ENCODE measurements at places on chromosomes 4 and X.

DNA sequence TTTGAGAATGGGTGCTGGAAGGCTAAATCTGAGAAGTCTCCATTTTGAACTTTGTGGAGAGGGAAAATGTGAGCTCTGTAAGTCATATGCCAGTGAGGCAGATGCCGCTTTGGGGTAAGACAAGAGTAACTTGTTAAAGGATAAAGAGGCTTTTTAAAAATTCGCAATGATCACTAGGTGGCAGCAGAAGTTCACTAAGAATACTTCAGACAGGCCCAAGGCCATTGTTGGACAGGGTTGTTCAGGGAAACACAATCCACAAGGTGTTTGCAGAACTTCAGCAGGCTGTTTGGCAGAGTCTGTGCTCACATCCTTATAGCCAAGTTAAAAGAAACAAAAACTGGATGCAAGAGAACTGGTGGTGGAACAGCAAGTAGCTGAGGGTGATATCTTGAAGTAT is 13.7 kb upstream of the PIGA start:
- DNase-seq, result peak; percentile 63

DNA sequence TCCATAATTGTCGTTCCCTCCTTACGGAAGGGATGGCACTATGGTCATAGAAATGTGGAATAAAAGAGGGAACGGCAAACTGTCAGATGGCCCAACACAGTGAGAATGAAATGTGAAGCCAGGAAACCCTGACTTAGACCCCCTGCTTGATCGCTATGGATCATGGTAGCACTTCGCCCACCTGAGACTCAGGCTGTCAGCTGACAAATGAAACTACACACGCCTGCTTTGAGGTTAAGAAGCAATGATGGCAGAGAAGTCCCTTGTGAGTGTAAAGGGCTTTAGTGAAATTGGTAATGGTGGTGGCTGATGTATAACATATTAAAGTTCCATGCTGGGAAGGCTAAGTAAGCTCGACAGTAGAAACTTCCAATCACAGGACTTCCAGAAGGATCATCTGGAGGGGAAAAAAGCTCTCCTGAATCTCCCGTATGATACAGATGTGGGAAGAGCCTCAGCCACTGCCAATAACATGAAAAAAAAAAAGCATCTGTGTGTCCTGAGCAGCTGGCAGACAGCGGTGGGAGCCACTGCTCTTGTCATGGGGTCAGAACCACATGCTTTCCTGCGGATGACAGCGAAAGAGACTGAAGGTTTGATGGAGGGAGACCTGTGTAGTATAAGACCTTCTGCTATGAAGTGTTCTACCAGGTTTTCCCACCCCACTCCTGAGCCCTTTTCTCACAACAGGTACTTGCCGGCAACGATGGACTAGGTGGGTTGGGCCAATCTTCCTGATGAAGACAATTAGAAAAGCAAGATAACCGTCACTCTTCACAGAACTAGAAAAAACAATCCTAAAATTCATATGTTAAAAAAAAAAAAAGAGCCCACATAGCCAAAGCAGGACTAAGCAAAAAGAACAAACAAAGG is 107.6 kb downstream of the AFAP1 start:
- no peak for DNase-seq

GRCh38 chr4:7857238-7857701 is 82.4 kb downstream of the AFAP1 start:
- no peak for DNase-seq

GRCh38 chrX:71671043-71671780 is 3.9 kb downstream of the LOC101059915 start:
- DNase-seq, result no peak

DNA sequence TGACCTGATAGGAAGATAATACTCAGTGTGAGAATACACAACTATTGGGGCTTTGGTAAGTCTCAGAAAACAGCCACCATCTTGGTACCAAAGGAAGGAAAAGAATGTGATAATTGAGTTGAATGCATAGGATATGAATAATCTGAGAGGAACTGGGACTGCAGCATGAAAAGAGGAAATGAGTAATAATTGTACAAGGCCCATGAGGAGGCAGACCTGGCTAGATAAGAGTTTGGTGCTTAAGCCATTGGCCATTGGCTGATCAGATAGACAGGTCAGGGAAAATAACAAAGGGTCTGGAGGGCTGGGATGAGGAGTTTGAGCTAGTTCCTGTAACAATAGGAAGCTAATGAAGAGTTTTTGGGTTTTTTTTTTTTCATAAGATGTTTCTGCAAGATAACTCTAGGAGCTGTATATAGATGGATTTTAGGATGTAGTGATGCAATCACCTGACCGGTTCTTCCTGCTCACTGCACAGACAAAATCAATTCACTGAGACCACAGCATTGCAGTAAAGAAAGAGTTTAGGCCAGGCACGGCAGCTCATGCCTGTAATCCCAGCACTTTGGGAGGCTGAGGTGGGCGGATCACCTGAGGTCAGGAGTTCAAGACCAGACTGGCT is 5.3 kb upstream of the TRMT2B start:
- DNase-seq, result no peak

DNA sequence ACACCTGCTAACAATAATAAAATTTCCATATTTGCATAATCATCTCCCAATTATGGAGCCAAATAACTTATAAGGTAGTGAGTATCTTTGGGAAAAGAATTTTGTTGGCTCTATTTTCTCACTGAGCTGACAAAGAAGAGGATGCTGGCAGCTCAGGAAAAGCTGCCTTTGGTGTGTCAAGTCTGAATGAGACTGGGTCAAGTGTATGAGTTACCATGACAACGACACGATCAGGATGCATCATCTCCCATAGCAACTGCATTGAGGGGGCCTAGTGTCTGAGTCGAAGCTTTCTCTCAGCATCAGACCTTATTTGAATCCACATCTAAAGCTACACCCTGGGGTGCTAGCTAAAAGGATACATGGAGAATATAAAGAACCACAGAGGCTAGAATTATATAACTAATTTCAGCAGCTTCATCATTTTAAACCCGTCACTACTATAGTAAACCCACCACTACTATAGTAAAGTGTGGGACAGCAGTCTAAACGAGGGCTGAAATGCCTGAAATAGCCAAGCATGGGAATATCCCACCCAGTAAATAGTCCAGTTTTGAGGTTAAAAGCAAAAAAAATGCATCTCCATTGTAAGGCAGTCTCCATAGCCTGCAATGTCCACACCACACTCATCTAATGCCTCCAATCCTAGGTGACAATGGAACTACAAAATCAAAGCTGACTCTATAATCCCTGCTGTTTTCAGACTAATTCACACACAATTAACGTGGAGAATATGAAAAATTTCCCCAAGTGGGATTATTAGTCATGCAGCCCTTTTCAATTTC is 16.0 kb downstream of the GSPT2 start:
- DNase-seq, result peak; percentile 83
